ENCODE measurements at places on chromosomes 16 and 17. TPM values are rescaled to one million over a fixed set of nuclear protein-coding genes. Genes with fewer than 3 reads are reported as not detected.

The AGRP gene
- not detected for total RNA-seq

The NPB gene
- 0.56 TPM for total RNA-seq

The CLEC19A gene
- total RNA-seq: 0.17 TPM

The C16orf92 gene
- not detected for total RNA-seq

The OMG gene
- total RNA-seq: not detected

The KRT20 gene
- total RNA-seq: 0.47 TPM

The MYADML2 gene
- not detected for total RNA-seq

The RAB26 gene
- total RNA-seq: 3.9 TPM

The GABARAP gene
- total RNA-seq: 605 TPM

The CACNG1 gene
- 0.11 TPM for total RNA-seq

The EVPLL gene
- not detected for total RNA-seq

The ABR gene
- 106 TPM for total RNA-seq

The CCL8 gene
- total RNA-seq: not detected

The SNX20 gene
- not detected for total RNA-seq

The CSH2 gene
- total RNA-seq: not detected

The TNFSF13 gene
- total RNA-seq: 0.94 TPM

The ASPHD1 gene
- total RNA-seq: 26.0 TPM

The CD300LF gene
- not detected for total RNA-seq

The DNAH9 gene
- not detected for total RNA-seq

The MAF gene
- total RNA-seq: 0.72 TPM

The ST6GALNAC2 gene
- total RNA-seq: 0.52 TPM

The MEOX1 gene
- not detected for total RNA-seq

The CACNG3 gene
- total RNA-seq: not detected

The FOXF1 gene
- not detected for total RNA-seq

The KRTAP1-5 gene
- not detected for total RNA-seq

The CCL18 gene
- not detected for total RNA-seq

All from A549 treated with DMSO at 1 μM for 4 hours (cell line).